Activated T-helper 17 cell treated with anti-CD3 and anti-CD28 coated beads, Interleukin-2, amount 50 U/mL, for 72 hours (primary cell): ENCODE measurements at places on chromosomes 2 and 18.

DNA sequence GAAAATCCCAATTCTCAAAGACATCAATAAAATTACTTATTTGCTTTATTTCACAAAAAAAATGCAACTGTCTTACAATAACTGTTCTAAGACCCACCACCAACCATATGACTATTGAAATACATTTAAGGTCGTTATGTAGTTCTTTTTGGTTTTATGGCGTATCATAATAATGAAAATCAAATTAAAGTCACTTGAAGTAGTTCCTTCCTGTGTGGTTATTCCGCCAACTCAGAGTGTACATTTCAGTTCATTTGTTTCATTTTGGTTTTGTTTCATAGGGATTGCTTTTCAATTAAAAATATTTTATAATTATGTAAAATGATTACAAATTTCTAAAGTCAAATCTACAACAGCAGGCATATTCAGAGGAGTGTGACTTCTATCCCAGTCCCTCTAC lies 45.9 kb upstream of the AAK1 start:
- no peaks in the 10 kb centered on the region for H3K27me3 ChIP-seq
- ATAC-seq, result no peak
- peaks cover 47% of the 10 kb centered on the region for H3K4me1 ChIP-seq
- peak overlapping the region; percentile 65 for H3K4me3 ChIP-seq
- H3K36me3 ChIP-seq, result no peaks in the 10 kb centered on the region
- peak overlapping the region; percentile 56 for H3K27ac ChIP-seq

DNA sequence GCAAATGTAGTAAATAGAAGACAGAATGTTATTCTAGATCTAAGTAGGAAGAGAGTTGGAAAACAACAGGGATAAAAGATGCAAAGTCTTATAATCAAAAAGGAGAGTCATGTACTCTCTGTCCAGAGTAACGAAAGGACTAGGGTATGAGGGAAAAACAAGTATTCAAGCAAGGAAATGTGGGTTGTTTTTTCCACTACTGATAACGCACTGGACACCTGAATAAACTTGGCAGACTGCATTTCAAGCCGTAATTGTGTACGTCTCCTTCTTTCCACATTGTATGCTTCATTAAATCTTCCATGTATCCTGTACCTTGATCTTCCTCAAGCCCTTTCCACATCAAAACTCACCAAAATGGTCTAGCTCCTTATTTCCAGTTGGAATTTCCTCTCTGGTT lies 420.6 kb downstream of the ZEB2 start:
- ATAC-seq, result no peak
- peaks cover 2% of the 10 kb centered on the region for H3K36me3 ChIP-seq
- H3K4me1 ChIP-seq, result peaks cover 16% of the 10 kb centered on the region
- H3K27ac ChIP-seq, result peak overlapping the region; percentile 34
- H3K4me3 ChIP-seq, result peak overlapping the region; percentile 16

DNA sequence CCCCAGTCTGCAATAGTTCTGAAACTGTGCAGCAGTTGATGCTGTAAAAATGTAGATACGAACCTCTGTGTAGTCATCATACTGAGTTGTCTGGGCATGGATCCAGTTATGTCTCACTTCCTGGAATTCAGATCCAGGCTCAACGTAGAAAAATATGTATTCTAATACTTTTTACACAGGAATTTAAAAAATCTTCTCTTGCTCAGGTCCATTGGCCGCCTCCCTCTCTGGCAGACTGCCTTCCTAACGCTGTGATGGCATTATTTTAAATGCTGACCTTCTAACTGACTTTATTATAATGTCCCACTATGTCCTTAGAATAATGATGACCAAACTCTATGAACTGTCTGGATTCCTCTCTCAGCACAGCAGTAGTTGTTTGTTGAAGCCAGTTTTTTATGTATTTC lies 119.6 kb downstream of the FEZ2 start:
- H3K27ac ChIP-seq, result no peak overlapping the region
- no peaks in the 10 kb centered on the region for H3K4me1 ChIP-seq
- H3K36me3 ChIP-seq, result peaks cover 57% of the 10 kb centered on the region
- H3K27me3 ChIP-seq, result no peaks in the 10 kb centered on the region
- H3K4me3 ChIP-seq, result no peak overlapping the region

DNA sequence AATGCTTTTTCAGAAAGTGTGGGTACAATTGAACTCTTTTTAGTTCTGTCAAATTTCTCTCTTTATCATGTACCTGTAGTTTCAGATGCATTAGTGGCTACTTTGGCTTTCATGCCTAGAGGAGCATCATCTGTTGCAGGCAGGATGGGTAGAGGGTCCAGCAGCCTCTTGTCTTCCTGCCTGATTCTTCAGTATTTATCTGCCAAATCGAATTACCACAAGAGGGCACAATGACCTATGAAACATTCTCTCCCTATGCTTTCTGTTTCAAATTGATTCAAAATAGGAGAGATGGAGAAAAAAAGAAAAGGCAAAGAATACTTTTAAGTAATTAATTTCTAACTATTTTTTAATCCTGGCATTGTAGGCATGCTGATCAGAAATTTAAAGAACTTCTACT lies 477.2 kb downstream of the TRIB2 start:
- no peaks in the 10 kb centered on the region for H3K4me1 ChIP-seq
- no peak overlapping the region for H3K4me3 ChIP-seq
- no peak for ATAC-seq

DNA sequence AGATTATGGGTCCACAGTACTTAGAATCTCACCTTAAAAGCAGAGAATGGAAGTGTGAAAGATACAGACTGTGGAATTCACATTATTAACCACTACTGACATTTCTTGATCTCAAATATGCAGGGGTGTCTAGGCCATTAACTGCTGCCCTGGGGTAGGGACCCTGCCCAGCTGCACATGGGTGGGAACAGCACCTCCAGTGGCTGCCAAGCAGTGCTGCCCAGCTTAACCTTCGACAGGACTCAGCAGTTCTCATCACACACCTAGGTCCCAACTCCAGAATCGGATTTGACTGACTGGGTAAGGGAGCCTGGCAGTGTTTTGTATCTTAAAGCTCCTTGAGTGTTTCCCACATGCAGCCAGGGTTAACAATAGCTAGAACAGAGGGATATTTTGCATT lies 14.9 kb downstream of the ERFE start:
- ATAC-seq, result no peak
- H3K27me3 ChIP-seq, result no peaks in the 10 kb centered on the region
- no peak overlapping the region for H3K4me3 ChIP-seq

DNA sequence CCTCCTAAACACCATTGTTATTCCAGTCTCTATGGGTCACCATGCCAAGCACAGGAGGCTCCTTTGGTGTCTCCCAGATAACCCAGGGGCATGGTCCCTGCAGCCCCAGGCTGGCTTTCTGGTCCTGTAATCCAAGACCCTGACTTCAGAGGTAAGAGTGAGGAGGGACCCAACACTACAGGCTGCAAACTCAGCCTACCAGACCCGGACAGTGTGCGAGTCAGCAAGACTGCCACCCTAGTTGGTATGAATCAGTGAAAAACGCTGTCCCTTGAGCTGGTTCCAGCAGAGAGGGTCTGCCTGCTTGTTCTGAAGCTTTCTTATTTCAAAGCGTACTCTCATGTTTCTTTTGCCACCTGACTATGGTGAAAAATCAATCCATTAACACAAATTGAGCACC lies 47.6 kb upstream of the ZFP36L2 start:
- ATAC-seq, result no peak
- H3K36me3 ChIP-seq, result peaks cover 74% of the 10 kb centered on the region
- H3K27ac ChIP-seq, result no peak overlapping the region
- H3K27me3 ChIP-seq, result no peaks in the 10 kb centered on the region
- peaks cover 26% of the 10 kb centered on the region for H3K4me1 ChIP-seq
- H3K4me3 ChIP-seq, result no peak overlapping the region

- no peak overlapping the region for H3K27ac ChIP-seq
- no peak overlapping the region for H3K4me3 ChIP-seq
- peaks cover 11% of the 10 kb centered on the region for H3K36me3 ChIP-seq
- no peaks in the 10 kb centered on the region for H3K27me3 ChIP-seq
- ATAC-seq, result no peak
- peaks cover 22% of the 10 kb centered on the region for H3K4me1 ChIP-seq
Measured at GRCh38 chr18:12867441-12868123, 16.5 kb downstream of the PTPN2 start.

DNA sequence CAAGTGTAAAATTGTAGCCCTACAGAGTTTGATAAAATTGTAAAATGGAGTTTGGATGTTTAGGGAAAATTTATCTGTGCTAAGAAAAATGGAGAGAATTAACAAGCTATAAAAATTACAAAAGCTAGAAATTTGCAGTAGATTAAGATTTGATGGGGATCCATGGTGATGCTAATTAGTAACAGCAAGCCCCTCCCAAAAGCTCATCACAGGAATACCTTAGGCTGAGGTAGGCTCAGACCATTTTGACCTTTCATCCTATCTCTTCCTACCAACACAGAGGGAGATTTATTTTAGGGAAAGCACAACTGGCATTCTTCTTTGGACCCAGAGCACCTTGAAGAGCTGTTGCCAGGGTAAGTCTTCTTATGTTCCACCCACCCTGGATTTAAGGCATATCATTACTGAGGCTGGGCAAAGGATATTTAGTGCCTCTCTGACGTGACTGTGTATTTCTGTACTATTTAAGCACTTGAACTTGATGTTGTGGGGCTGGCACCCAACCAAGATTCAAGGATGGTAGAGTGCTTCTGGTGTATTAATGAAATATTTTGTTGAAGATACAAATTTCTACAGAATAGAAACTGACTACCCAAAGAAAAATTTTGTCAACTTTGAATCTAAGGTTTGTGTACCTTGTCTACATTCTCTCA lies 70.8 kb upstream of the SLC39A10 start:
- ATAC-seq, result no peak
- no peaks in the 10 kb centered on the region for H3K4me1 ChIP-seq
- no peaks in the 10 kb centered on the region for H3K27me3 ChIP-seq
- H3K27ac ChIP-seq, result no peak overlapping the region

GRCh38 chr2:138779406-138779780 lies 797 bp downstream of the NXPH2 start:
- H3K27ac ChIP-seq, result no peak overlapping the region
- peaks cover 6% of the 10 kb centered on the region for H3K4me1 ChIP-seq
- peaks cover 43% of the 10 kb centered on the region for H3K27me3 ChIP-seq
- no peaks in the 10 kb centered on the region for H3K36me3 ChIP-seq
- H3K4me3 ChIP-seq, result no peak overlapping the region

DNA sequence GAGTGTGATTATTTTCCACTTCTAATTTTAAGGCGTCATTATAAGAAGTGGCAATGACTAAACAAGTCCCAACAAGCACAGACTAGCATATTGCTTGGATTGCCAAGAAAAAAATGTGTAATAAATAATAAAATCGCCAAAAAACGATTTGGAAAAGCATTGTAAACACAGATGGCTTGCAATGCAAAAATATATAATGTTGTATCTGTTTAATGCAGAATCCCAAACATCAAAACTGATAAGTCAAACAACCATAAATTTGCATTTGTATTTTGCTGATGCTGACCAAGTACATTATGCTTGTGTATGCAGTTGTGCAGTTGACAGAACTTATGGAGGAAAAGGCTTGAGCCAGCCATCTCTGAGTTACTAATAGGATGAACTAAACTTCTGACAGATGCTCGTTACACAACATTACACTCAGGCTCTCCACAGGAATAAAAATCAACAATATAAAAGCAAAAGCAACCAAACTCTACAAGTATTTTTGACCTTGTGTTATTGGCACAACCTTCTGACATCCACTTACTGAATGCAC lies 68.1 kb downstream of the DNER start:
- peaks cover 21% of the 10 kb centered on the region for H3K27me3 ChIP-seq
- ATAC-seq, result no peak

DNA sequence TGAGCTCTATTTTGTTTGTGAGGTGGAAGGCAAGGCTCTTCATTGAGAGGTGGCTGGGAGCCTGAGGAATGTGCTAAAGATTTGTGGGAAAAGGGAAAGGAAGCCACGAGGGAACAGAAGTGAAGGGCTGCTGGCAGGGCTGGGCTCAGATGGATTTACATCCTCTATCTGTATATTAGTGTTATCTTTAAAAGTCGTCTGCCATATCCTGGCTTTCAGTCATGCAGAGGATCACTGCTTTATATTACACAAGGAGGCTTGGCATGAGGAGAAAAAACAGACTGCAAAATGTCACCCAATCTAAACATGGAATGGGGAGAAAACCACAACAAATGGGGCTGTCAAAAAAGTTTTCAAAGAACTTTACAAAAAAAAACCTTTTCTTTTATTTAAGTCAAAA lies 434.4 kb downstream of the HRH4 start:
- peaks cover 9% of the 10 kb centered on the region for H3K27me3 ChIP-seq
- no peak for ATAC-seq
- no peaks in the 10 kb centered on the region for H3K36me3 ChIP-seq
- no peak overlapping the region for H3K4me3 ChIP-seq

DNA sequence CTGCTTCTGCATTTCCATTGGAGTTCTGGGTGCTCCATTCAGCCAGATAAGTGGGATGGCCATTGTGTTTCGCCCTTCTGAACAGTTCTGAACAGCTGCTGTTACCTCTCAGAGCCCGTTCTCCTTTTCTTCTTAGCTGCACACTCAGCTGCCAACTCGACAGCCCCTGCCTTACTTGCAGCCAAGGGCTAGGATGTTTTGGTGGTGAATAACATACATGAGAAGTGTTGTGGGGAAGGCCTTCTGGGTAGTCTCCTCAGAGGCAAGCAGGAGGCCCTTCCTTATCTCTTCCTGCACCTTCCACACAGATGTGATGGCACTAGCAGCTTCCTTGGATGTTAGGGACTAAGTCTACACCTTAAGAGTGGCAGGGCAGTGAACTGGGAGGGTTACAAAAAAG lies 138.4 kb upstream of the NOSTRIN start:
- ATAC-seq, result no peak
- H3K27me3 ChIP-seq, result no peaks in the 10 kb centered on the region
- no peaks in the 10 kb centered on the region for H3K36me3 ChIP-seq
- H3K4me1 ChIP-seq, result peaks cover 14% of the 10 kb centered on the region
- H3K4me3 ChIP-seq, result no peak overlapping the region
- H3K27ac ChIP-seq, result no peak overlapping the region

DNA sequence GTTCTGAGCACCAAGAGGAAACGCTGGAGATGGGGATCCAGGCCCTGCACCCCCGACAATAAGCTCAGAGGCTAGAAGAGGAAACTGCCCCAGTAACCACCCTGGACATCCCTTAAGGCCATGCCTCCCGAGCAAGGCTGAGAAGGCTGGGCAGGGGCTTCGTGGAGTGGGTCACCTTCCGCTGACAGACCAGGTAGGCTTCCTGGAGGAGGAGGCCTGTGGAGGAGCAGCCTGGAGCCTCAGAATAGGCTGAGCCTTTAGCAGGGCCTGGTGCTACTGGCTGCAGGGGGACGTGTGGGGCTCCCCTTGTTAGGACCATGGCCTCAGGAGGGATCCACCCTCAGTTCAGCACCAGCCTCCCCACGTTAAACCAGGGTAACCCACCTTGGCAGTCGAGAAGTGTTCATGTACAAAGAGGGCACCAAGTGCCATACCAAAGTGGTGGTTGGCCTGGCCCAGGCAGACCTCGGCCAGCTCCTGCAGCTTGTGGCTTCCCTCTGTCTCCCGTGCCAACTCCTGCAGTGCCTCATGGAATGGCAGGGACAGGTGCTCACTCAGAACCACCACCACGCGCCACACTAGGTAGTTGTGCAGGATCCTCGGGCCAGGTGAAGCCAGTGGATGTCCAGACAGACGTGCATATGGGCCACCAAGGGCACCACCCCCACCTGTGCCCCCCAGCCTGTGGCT lies 28.5 kb upstream of the ALPP start:
- no peaks in the 10 kb centered on the region for H3K36me3 ChIP-seq
- no peak overlapping the region for H3K27ac ChIP-seq
- H3K4me3 ChIP-seq, result no peak overlapping the region
- H3K27me3 ChIP-seq, result peaks cover 5% of the 10 kb centered on the region

- ATAC-seq, result no peak
- no peaks in the 10 kb centered on the region for H3K4me1 ChIP-seq
- H3K36me3 ChIP-seq, result no peaks in the 10 kb centered on the region
- no peak overlapping the region for H3K27ac ChIP-seq
- no peak overlapping the region for H3K4me3 ChIP-seq
Measured at GRCh38 chr2:100935372-100935752, 66.7 kb upstream of the RPL31 start.
